ENCODE measurements at places on chromosomes 1 and 21.

DNA sequence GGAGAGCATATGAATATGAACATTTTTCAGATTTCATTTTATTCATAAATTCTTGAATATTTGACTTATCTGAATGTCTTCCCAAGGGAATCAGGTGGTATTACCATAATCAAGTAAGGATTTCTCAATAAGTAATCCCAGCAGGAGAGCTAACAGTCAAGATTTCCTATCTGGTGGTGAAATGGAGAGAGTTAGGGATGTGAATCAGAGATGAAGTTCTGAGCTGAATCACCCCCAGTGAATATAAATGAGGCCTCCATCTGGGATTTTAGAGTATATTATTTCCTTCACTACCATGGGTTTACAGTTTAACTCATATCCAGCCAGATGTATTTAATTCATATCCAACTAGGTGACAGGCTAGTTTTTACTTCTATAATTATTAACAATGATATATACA lies 61.5 kb upstream of the RGS2 start:
- no peak for DNase-seq

DNA sequence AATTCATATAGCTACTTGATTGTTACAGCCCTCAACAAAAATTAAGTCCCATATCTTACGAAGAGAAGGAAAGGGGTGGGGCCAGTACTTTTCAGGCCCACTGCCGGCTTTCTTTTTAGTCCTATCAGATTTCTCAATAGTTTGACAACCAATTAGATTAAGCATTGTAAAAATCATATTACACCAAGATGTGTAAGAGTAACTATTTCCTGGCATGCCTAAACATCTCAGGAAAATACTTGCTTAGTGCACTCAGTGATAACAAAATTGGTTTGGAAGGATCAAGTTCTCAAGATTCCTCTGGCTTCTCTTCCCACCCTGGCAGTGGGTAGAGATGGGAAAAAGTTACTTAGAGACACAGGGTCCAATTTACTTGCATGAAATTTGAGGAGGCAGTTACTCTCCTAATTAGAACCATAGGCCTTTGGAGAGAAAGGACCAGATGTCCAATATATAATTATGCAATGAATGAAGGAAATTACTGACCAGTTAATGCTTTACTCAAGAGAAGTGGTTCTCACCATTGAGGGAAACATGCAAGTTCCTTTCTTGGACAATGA lies 30.1 kb downstream of the STPG1 start:
- DNase-seq, result no peak

DNA sequence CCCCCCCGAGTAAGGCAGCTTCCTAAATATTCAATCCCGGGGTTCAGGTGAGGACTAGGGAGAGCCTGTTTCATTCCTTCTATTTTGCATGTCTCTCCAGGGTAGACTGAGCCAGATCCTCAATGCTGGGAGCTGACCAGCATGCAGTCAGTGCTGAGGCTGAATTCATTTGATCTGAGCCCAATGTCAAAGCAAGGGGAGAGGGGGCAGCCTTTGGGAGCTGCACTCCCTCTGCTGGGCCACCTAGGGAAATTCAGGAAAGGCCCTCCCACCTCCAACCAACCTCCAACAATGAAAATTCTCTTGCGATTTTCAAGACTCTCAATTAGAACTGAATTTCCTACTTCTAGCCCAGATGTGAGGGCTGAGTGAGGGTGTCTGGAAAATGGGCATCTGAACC lies 371.2 kb downstream of the NPHP4 start:
- DNase-seq, result no peak

DNA sequence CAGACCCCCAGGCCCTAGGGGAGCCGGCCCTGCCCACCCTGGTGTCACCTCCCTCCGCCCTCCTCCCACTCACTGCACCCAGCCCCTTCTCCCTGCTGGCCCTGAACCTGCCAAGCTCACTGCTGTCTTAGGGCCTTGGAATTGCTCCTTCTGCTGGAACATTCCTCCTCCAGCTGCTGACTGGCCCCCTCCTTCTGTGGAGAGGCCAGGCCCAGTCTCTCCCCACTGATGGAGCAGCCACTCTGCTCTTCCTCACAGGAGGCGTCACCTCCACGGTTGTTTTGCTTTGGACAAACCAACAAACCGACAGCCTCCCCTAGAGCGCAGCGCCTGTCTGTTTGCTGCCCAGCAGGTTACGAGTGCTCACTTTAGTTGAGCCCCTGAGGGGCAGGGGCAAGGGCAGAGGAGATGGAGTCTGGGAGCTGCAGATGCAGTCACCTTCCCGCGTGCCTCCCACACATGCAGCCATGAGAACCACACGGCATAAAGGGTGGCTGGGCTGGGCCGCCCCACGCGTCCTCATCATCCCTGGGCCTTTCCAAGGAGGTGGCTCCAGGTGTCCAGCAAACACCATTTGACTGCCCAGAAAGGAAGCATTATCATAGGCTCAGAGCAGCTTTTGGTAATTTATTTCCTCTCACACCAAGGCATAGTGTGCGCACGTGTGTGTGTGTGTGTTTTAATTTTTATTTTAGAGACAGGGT lies 9.4 kb downstream of the OXCT2 start:
- no peak for DNase-seq

DNA sequence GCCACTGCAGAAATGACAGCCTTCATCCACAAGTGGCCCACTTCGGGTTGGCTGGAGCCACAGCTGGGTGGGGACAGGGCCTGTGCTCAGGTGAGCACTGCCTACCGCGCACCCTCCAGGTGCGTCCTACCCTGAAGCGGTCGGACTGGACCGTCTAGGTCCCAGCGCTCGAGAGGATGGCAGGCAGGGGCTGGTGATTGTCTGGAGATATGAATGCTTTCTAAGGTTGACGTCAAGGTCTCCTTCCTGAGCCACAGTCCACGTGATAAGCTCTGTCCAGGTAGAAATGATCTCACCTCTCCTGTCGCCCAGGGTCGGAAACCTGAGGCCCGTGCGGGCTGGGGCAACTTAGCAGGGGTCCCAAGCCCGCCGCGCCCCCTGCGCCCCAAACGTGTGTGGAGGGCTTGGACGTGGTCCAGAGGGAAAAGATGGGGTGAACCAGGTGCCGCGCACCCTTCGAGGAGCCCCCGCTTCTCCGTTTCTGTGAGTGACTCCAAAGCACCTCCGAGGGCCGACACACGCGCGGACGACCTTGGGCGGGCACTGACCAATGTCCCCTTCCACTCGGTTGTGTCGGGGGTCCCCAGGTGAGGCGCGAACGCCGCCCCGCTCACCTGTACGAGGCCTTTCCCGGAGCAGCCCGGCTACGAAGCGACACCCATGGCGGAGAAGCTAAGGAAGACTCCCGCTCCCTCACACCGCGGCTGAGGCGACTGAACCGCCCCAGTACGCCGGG lies 853 bp upstream of the DOP1B start:
- no peak for DNase-seq

DNA sequence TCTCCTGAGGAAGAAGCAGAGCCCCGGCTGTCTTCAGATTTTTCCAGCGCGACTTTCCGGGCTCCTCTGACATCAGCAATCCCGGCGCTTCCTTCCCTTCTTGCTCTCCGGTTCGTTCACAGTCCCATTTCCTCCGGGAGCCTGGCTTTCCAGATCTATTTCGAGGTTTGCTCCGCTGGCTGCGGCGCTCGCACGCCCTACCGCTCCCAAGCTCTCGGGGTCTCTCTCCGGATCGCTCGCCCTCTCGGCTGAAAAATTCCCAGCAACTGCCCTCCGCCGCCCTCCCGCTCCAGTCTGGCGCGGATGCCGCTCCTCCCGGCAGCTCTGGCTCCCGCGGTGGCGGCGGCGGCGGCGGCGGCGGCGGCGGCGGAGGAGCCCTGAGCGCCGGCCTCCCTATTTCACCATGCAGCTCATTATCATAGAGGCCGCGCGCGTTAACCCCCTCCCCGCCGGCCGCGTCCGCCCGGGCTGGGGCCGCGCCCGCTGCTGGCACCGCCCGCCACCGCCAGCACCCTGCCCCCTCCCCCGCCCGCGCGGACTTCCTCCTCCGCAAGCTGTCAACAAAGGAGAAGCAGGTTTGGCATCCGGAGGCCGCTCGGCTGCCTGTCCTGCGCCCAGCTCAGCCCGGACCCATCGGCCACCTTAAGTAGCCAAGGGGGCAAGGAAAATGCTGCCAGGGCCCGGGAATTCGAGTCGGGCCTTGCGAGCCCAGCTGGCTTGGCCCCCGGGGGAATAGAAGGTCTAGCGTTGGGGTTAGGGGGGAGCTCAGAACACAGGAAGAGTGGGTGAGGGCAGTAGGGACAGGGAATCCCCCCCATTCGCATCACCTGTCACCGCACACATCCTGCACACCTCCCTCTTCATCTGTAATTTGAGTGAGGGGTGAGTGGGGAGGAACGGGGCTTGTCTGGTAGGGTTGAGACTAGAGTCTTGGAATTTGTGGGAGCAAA lies at the start of gene PLXNA2:
Gene PLXNA2, minus strand, starts transcription at position 418 of the 950 bp plus-strand sequence. CDS start 26,462 bp downstream, outside the sequence.
- DNase-seq, result no peak

- DNase-seq, result no peak
These were observed 2.8 kb upstream of the TEX35 start for GRCh38 chr1:178510155-178510554.

DNA sequence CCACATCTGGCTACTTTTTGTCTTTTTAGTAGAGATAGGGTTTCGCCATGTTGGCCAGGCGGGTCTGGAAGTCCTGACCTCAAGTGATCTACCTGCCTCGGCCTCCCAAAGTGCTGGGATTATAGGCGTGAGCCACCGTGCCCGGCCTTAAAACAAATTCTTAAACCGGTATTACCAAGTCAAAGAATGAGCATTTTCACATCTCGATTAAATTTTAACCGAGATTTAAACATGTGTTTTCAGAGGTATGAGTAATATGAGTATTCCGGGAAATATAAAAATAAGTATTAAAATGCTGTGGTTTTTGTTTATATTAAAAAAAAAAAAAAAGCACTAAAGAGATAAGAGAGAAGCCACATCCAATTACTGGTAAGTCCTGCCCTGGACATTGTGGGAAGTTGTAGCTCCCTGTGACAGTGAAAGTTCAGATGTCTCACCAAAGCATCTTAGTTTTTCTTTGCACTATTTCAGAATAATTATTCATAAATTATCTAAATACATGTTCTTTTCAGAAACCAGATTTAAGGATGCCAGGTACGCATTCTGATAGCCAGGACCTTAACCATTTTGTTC lies 24.9 kb downstream of the ZNF281 start:
- no peak for DNase-seq

GRCh38 chr1:167105271-167106118 lies 11.6 kb downstream of the STYXL2 start:
- DNase-seq, result no peak

GRCh38 chr1:166121010-166121409 lies 45.8 kb downstream of the FAM78B start:
- DNase-seq, result no peak

DNA sequence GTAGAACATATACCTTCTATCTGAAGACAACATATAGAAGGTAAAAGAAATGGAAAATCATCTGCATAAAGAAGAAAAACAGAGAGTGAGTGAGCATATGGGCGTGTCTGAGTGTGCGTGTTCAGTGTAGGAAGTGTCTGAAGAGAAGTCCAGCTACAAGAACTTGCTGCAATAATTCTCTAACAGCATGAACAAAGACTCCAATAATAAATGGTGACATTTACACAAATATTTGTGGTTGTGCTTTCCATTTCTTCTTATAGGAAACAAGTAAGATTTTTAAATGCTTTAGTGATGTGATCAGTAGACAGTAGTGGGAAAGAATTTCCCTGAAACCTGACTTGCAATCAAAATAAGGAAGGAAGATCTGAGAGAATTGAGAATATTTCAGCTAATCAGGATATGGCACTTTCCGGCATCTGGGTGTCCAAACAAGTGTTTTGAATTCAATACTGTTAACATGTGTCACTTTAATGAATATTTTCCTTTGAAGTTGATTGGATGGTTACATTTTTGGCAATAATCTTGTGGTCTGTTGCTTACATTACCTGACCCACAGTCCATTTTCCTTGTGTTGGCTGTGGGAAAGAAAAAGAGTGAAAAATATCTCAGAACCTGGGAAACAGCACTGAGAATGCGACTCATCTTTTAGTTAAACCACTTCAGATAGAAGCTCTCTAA lies 154.0 kb downstream of the TGFB2 start:
- DNase-seq, result no peak

Data from brain pericyte (primary cell).